T-helper 1 cell (primary cell): ENCODE measurements at places on chromosomes 1 and 21.
A peak's percentile ranks its signal among the peaks of the same experiment; 100 is the strongest.

- peak; percentile 38 for DNase-seq
Measured at GRCh38 chr1:111747282-111747734, 8.1 kb upstream of the INKA2 start.

DNA sequence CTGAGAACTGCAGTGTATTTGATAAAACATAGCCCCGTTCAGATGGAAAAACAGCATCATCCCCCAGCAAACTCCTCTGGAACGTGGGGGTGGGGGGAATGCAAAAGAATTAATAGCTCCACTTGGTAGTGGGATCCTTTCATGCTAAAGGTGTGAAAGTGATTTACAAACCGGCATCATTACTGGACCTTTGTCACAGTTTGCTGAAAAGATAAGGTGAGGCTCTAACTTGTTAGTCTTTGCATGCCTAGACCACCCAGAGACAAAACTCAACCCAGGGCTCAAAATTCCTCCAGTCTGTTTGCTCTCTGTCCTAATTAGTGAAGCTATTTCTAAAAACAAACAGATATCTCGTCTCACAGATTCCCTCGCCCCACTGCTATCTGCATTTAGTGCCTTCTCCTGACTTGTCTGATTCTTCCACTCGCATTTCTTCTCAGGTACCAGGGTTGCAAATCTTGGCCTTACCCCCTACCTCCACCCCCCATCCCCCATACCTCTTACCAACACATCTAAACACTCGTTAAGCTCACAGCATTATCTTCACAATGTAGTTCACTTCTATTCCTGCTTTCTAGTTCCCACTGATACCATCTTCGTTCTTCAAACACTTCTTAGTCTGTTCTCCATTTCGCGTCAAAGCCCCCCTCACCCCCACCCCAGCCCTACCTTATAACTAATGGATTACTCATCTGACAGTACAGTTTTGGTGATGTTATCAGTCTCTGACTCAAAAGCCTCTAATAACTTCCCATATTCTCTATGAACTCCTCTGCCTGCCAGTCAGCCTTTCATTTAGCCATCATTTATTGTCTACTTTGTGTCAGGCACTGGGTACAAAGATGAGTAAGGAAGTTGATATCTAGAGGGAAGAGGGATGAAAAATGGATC, 11.8 kb downstream of the IER5 start:
- DNase-seq, result no peak

- DNase-seq, result no peak
Measured at GRCh38 chr1:228939001-228939691, 203.9 kb downstream of the RHOU start.

GRCh38 chr1:232428786-232429530, 201.0 kb downstream of the SIPA1L2 start:
- no peak for DNase-seq

- DNase-seq, result no peak
Measured at GRCh38 chr21:27248814-27249213, 281.9 kb upstream of the ADAMTS5 start.

- DNase-seq, result no peak
Measured at GRCh38 chr1:187415065-187415464, 586.3 kb downstream of the PLA2G4A start.

GRCh38 chr21:44618909-44619308, 7.0 kb downstream of the KRTAP10-8 start:
- DNase-seq, result peak; percentile 59

- no peak for DNase-seq
Measured at GRCh38 chr1:50508040-50508586, 84.9 kb upstream of the DMRTA2 start.

- no peak for DNase-seq
Measured at GRCh38 chr1:97636941-97637340, 283.9 kb downstream of the DPYD start.

GRCh38 chr1:194295685-194296084, 1109.3 kb upstream of the B3GALT2 start:
- no peak for DNase-seq

- DNase-seq, result no peak
Measured at GRCh38 chr1:231411036-231411531, 11.0 kb downstream of the EGLN1 start.

DNA sequence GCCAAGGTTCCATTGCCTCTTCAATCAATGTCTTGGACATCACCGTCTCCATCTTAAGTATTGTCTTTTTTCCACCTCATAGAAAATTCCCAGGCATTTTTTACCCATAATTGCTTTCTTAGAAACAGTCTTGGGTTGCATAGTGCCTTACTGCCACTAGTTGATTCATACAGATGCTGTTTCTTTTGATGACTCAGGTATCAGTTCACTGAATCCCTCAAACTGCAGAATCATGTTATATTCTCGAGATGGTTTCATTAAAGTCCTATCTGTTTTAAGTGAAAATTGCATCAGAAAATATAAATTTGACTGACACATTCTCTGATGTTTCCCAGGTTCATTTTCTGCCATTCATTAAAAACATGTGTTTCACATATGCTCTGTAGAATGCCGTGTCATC, 1489.1 kb downstream of the BRINP3 start:
- no peak for DNase-seq

- no peak for DNase-seq
Measured at GRCh38 chr1:169708647-169709046, 2.8 kb downstream of the SELL start.

- no peak for DNase-seq
Measured at GRCh38 chr1:229726061-229726460, 100.0 kb downstream of the URB2 start.

DNA sequence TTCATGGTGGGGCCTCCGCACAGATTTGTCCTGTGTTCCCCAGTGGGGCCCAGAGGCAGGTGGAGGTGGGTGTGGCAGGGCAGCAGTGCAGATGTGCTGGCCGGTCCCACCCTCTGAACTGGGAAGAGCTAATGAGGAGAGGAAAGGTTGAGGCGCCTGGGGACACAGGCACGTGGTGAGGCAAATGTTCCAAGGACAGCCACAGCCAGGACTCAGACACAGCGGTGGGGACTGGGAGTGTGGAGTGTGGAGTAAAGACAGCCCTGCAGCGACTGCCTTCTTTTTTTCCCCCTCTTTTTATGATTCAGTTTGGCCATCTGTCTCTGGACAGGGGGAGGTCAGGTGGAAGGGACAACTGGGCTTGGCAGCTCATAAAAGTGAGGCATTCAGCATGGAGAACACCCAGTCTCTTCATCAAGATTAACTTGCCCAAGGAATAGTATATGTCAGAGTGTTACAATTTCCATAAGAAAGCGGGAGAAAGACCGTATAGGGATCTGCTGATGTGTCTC, 104.2 kb upstream of the GCLM start:
- DNase-seq, result no peak

- DNase-seq, result no peak
Measured at GRCh38 chr1:186768906-186769305, 59.8 kb upstream of the PLA2G4A start.

GRCh38 chr21:31964692-31965091, 91.9 kb downstream of the HUNK start:
- DNase-seq, result no peak

- DNase-seq, result peak; percentile 60
Measured at GRCh38 chr1:87325982-87326738, 2.5 kb upstream of the LMO4 start.

GRCh38 chr1:232751393-232752140, 53.6 kb upstream of the MAP10 start:
- no peak for DNase-seq

DNA sequence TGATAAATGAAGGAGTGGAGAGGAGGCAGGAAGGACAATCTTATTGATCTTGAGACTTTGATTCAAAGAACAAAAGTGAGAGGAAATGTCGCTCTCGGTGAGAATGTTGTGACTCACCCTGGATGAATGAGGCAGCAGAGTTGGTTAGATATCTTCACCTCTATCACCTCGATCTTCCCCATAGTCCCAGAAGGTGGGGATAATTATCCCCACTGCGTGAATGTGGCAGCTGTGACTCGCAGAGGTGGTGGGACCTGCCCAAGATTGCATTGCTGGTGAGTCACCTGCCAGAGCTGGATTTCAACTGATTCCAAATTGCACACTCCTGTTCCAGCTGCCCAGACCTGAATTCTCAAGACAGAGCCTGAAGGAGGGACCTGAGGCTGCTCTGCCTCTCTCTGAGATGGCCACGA, 105.0 kb downstream of the MATN1 start:
- DNase-seq, result no peak

- DNase-seq, result no peak
Measured at GRCh38 chr1:101203820-101204540, 32.8 kb upstream of the S1PR1 start.

- no peak for DNase-seq
Measured at GRCh38 chr1:107531065-107531908, 390.4 kb downstream of the NTNG1 start.

GRCh38 chr1:153985941-153986761, at the start of gene RAB13:
Gene RAB13, minus strand, starts transcription at chr1:153986339. Its CDS starts 103 bp downstream, at chr1:153986236.
- no peak for DNase-seq

DNA sequence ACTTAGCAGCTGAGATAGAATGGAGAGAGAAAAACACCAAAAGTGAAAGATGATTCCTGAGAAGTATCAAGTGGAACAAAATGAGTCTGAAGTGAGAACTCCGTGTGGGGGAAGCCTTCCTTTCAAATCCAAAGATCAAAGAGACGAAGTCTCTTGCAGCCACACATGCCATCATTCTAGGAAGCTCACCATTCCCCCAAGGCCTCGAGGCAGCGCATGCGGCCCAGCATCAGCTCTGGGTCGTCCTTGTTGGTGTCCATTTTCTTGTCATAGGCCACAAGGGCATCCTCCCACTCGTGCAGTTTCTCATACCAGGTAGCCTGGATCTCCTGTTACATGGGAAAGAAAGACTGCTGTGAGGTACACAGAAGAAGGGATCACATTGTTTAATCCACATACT, 32.2 kb upstream of the ANGPTL7 start:
- no peak for DNase-seq

- no peak for DNase-seq
Measured at GRCh38 chr1:202038688-202039346, 28.4 kb downstream of the ELF3 start.

DNA sequence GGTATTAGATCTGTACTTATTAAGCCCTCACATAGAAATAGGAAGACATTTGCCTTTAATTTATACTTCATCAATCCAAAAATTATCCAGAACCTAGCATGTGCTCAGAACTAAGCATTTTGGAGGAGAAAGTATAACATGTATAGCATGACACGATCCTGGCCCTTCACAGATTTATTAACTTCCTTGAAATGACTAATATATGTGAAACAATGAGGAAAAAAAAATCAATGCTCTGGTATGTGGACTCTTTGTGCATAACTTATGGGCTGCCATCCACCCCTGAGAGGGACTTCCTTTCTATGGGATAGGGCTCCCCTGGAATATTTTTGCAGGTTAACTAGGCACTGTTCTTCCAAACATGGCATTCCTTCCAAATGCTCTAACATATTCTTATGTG, 36.6 kb downstream of the CCDC185 start:
- no peak for DNase-seq

GRCh38 chr1:180898441-180899219, 14.1 kb upstream of the KIAA1614 start:
- no peak for DNase-seq

- no peak for DNase-seq
Measured at GRCh38 chr1:177775924-177776323, 193.9 kb downstream of the SEC16B start.

- DNase-seq, result no peak
Measured at GRCh38 chr1:198846556-198846955, 207.7 kb downstream of the PTPRC start.

DNA sequence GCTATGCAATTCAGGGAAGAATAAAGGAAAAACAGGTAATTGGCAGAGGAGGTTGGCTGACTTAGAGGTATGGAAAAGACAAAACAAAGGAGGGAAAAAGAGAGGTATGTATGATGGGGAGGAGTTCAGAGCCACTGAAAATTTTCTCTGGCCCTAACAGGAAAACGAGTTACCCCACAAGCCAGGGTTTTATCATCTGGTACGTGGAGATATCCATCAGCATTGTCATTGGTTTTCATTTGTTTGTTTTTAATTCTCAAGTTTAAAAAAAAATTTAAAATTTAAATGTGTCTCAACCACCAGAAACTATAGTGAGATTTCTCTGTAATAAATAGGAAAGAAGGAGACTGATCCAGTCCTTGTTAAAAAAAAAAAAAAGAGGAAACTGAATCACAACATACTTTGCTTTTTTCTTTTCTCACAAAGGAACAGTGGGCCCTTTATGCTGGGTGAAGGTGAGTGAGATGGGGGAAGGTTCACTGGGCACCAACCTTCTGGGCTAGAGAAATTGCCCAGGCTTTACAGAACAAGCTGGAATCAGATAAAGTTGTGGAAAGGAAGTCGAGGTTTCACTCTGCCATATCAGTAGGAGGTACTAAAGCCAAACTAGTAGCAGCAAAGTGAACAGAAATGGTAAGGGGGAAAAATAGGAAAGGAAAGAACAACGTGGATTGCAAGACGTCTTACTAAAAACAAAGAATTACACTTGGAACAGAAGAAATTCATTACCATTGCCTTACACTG, 2.7 kb downstream of the IFNAR2 start:
- DNase-seq, result no peak

- DNase-seq, result no peak
Measured at GRCh38 chr1:63148825-63149645, 173.3 kb upstream of the FOXD3 start.

DNA sequence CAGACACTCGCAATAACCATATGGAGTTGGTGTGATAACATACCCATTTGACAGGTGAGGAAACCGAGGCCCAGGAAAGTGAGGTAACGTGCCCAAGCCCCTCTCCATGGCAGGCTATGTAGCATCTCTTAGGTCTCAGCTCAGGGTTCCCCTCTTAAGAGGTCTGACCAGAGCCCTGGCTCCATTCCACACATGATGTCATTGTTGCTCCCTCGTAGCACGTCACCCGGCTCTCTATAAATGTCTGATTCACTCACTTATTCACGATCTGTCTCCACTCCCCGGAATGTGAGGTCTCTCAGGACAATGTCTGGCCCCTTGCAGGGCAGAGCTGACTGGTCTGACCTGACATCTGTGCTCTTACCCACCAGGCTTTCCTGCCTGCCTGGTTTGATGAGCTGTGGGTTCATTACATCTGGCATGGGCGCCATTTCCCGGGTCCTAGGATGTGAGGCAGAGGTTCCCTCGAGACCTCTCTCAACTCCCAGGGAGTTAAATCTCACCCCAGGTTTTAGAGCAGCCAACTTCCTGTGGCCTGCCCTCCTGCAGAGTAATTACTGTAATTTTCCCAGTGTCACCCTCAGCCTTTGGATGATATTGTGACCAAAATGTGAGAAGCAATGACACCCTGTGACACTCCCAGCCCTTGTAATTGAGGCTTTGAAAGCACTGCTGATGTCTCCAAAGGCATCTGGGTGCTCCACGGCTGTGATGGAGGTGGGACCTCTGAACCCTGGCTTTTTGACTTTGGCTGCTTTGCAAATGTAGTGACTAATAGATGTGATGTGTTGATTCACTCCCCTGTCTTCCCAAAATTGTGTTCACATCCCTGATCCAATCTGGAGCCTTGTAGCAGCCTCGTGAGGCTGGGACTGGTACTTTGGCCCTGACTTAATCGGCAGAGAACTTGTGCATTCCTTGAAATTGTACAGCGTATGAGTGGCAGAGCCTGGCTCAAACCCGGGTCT, 10.6 kb downstream of the ACTL8 start:
- DNase-seq, result no peak
